ENCODE measurements at places on chromosomes 3 and 15.

DNA sequence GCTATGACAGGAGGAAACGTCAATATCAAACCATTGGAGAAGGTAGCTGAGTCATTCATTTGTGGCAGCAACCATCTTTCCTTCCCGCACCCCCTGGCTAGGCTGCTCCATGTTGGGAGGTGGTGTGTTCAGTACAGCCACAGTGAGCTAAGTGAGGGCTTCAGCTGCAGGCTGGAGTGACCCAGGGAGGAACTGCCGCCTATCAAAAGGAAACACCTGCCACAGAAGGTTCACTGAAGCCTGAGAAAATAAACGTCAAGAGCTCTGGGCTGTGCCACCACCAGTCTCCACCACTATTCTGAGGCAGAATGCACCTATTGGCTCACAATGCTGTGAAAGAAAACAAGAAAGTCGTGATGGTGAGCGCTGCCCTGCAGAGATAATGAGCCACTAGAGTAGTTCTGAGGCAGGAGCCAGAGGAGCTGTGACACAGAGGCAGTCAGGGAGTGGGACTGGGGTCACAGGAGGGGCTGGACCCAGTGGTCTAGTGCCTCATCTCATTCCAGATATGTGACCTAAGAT, 34.8 kb upstream of the CD47 start:
- no peak for DNase-seq

- peak; percentile 23 for DNase-seq
These were observed 47.8 kb upstream of the P2RY1 start for GRCh38 chr3:152786977-152787681.

DNA sequence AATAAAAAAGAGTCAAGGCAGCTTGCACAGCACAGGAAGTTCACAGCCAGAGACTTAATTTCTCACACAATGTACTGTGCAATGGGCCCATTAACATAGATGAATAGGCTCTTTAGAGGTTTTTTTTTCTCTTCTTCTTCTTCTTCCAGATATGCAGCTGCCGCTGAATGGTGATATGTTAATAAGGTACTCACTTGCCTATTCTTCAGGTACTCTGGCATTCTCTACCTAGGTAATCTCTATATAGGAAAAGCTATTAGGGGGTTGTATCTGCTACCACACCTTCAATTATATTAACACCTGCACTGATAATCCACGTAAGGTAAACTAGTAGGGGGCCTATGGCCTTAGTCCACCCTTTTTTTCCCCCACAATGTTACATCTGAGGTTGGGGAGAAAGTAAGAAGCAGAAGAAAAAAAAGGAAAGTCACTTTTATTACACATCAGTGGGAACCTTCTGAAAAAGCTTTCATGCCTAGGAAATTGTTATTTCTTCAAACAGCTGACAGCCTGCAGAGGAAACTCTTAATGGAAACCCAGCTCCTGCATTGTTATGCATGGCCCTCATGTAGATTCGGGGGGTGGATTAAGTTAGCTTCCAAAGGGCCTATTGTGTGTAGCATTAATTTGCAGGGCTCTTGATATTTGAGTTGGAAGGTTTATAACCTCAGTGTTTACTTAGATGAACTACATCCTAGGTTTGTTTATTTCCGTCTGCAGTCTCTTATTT, 525.5 kb downstream of the ZIC1 start:
- no peak for DNase-seq

- DNase-seq: no peak
These were observed 418.3 kb downstream of the OTOL1 start for GRCh38 chr3:161914703-161915417.

DNA sequence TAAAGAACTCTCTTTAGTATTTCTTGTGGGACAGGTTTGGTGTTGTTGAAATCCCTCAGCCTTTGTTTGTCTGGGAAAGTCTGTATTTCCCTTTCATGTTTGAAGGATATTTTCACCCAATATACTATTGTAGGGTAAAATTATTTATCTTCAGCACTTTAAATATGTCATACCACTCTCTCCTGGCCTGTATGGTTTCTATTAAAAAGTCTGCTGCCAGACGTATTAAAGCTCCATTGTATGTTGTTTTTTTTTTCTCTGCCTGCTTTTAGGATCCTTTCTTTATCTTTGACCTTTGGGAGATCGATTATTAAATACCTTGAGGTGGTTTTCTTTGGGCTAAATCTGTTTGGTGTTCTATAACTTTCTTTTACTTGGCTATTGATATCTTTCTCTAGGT, 119.0 kb upstream of the TBC1D5 start:
- no peak for DNase-seq

- no peak for DNase-seq
These were observed 128.6 kb downstream of the GSK3B start for GRCh38 chr3:119965692-119966091.

DNA sequence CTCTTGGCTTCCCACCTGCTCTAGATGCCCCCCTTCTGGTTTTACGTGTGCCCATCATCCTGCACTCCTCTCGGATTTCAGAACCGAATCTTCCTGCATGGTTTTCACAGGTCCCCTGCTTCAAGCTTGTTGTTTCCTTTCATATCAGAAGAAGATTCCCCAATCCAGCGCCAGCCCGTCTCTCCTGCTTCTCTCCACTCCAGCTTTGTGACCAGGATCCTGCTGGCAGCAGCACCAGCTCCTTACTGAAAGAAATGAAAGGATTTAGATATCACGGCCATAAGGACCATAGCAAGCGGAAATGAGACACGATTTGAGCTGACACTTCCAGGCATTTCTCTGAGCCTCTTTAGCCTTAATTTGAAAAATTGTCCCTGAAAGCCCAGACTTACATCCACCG, 180.3 kb upstream of the UBE3A start:
- DNase-seq: no peak

DNA sequence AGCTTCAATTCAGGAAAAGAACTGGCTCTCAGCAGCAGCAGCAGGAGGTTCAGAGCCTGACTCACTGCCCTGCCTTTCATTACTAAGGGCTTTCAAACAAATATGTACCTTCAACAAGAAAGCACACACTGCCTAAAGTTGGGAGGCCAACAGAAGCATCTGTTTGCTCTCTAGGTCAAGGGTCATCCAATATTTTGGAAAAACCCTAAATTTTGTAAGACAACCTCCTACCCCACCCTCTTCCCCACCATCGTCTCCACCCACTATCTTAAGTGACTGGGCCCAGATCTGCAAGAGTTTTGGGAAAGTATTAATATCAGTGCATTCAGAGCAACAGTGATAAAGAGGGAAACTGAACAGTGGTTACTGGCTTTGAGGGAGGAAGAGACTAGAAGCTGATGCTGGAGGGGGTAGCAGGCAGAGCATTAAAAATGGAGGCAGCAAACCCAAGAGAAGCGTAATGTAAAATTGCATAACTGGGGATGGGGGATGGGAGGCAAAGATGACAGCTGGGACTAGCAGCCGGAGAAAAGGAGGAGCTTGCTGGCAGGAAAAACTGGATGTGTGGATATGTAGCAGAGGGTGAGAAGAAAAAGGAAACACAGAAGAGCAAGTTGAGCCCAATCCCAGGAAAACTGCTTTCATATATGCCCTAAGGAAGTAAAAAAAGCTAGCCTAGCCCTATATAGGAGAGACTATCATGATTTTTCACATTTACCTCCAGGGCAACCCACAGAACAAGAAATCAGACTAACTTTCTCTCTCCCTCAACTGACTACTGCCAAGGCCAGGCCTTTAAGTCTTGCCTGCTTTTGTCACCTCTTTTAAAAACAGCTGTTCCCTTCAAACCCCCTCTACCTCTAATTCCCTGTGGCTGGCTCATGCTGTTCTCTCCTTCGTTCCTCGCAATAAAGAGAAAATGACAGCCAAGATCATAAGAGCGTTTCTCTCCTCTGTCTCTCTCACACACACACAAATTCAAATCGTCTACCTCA, 31.4 kb downstream of the NPTN start:
- DNase-seq: peak; percentile 10

DNA sequence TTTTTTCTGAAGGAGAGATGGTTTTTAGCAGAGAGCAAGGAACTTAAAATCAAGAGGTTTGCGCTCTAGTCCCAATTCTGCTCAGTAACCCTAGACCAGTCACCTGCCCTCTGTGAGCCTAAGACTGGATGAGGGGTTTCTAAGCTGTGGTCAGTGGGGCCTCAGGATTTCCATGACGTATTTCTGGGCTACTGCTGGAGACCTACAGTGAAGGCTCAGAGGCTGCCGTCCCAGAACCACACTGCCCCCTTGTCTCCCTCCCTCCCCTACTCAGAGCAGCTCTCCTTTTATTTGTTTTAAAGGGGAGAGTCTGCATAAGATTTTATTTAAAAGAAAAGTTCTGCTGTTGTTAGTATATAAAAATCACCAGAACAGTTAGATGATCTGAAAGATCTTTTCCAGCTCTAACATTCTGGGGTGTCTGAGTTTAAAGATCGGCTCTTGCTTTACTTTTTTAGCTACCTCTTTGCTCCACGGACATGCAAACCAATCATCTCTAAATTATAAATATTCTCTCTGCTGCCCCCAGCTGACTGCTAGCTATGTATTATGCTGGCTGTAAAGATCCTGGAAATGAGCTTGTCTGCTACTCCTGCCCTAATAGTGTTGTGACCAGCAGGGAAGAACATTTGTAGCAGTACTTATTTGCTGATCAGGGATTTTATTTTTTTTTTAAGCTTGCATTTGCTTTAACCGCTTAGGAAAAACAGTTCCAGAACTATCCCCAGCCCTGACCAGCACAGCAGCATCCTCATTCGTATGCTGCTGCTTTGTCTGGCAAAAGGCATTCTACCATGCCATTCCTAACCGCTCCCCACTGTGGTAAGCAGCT, 28.6 kb upstream of the NDUFB4 start:
- peak; percentile 64 for DNase-seq

- DNase-seq: no peak
These were observed 145.3 kb downstream of the RORA start for GRCh38 chr15:61083788-61084134.

GRCh38 chr3:61463191-61463590, 98.2 kb upstream of the PTPRG start:
- no peak for DNase-seq

DNA sequence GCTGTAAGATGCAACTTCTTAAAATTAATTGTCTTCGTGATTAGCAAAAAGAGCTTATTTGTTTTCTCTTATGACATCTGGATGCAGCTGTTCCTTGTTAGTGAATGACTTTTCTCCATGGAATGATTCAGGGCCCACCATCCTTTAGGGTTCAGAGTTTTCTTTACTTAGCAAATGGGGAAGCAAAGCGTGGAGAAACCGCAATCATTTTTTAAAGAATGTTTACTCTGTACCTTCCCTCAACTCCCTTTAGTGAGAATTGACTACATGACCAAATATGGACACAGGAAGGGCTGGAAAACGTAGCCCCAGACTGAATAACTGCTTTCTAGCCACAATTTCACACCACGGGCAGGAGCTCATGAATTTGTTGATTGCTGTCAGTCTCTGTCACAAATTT, 130.1 kb downstream of the EDEM1 start:
- DNase-seq: no peak

- no peak for DNase-seq
These were observed 246.1 kb upstream of the RASGRP1 start for GRCh38 chr15:38810686-38811085.

- DNase-seq: no peak
These were observed 348.6 kb upstream of the GRM7 start for GRCh38 chr3:6512172-6512800.

- no peak for DNase-seq
These were observed 1.8 kb downstream of the CCDC13 start for GRCh38 chr3:42771271-42771670.

- no peak for DNase-seq
These were observed 453.0 kb upstream of the GOLIM4 start for GRCh38 chr3:168548719-168549118.

GRCh38 chr3:44987332-44987731, 11.3 kb downstream of the EXOSC7 start:
- no peak for DNase-seq

DNA sequence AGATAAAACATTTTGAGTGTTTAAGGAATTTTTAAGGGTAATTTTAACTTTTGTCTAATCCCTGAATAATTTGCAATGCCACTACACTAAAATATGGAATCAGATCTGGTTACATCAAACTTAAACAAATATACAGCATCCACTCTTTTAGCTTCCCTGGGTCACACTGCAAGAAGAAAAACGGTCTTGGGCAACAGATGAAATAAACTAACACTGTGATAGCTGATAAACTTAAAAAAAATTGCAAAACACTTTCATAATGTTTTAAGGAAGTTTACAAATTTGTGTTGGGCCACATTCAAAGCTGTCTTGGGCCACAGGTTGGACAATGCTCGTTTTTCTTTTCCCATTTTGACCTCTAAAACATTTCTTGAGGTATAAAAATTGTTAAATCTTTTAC, 34.3 kb downstream of the CCDC66 start:
- no peak for DNase-seq

DNA sequence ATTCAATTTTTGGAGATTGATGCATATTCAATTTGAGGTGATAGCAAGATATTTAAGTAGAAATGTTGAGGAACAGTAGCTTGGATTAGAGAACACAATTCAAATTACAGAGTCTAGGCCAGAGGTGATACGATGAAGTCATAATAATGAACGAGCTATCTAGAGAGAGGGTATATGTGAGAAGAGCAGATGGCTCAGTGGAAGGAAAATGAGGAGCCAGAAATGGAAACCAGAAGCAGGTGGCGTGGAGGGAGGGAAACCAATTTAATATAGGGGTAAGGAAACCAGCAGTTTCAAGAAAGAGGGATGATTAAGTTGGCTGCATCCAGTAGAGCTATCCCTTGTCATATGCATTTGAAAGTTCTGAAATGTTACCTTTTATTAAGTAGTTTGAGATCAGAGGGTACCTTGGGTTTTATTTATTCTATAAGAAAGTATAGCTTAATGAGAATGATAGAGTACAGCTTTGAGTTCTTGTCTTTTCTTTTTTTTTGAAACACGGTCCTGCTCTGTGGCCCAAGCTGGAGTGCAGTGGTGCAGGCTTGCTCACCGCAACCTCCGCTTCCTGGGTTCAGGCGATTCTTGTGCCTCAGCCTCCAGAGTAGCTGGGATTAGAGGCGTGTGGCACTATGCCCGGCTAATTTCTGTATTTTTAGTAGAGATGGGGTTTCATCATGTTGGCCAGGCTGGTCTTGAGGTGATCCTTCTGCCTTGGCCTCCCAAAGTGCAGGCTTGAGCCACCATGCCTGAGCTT, 22.1 kb downstream of the NCK1 start:
- no peak for DNase-seq

GRCh38 chr15:99257107-99257750, 5.9 kb downstream of the LRRC28 start:
- no peak for DNase-seq

GRCh38 chr3:40876496-40876895, 322.8 kb upstream of the CTNNB1 start:
- no peak for DNase-seq

GRCh38 chr3:194996746-194997145, 274.2 kb downstream of the XXYLT1 start:
- DNase-seq: no peak

DNA sequence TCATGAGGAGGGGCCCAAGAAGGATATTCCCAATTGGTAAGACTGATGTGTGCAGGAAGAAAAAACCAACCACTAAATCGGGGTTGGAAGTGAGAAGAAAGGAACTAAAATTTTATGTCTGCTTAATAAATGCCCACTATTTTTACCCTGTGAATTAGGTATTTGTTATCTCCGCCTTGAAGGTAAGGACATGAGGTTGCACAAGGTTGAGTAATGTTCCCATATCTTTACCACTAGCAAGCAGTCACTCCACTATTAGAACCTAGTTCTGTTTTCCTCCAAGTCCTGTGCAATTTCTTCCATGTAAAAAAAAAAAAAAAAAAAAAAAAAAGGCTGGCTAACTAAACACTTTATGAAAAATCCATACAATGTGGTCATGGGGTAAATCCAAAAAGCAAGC, 318.5 kb upstream of the SLCO3A1 start:
- no peak for DNase-seq
